ENCODE measurements at places on chromosomes 7 and 10.

GRCh38 chr7:16171928-16172327 is 249.4 kb downstream of the CRPPA start:
- no peak for DNase-seq

- no peak for DNase-seq
These were observed 158.1 kb downstream of the CTNNA3 start for GRCh38 chr10:67537906-67538305.

GRCh38 chr10:14191871-14192270 is 138.9 kb downstream of the FRMD4A start:
- no peak for DNase-seq

DNA sequence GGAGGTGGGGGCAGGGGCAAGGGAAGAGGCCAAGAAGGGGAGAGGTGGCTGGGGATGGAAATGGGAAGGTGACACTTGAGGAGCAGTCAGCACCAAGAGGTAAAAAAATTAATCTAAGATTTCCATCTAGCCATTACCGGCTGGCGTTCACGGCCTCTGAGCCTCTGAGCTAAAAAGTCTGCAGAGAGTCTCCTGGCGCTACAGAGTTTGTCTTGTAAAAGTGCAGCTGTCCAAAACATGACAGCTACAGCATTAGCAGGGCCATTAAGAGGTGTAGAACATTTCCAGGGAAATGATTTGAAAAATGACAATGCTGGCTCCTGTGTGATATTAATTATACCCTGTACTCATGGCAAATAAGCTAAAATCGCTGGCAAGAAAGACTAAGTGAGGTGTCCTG is 167.6 kb downstream of the LRMDA start:
- no peak for DNase-seq

DNA sequence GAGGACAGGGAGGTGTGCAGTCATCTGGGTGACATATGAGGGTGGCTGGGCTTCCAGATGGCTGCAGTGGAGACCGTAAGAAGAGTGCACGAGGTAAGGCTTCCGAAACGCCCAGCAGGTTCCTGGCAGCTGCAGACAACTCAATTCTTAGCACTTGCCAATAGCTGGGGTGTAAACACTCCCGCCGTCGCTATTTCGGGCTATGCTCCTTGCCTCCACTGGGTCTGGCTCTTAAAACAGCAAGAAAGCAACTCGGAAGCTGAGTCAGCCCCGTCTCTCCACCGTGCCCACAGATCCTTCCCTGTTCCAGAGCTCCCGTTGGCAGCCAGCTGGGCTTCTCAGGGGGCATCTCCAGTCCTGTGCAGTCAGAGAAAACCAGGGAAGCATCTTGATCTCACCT is 6.1 kb upstream of the PDGFA start:
- DNase-seq: no peak

GRCh38 chr7:43303740-43304241 is 191.3 kb downstream of the HECW1 start:
- peak; percentile 71 for DNase-seq

GRCh38 chr7:27972276-27972675 is 208.3 kb downstream of the JAZF1 start:
- peak; percentile 10 for DNase-seq

- no peak for DNase-seq
These were observed 80.8 kb upstream of the RHOBTB1 start for GRCh38 chr10:61024856-61025201.

DNA sequence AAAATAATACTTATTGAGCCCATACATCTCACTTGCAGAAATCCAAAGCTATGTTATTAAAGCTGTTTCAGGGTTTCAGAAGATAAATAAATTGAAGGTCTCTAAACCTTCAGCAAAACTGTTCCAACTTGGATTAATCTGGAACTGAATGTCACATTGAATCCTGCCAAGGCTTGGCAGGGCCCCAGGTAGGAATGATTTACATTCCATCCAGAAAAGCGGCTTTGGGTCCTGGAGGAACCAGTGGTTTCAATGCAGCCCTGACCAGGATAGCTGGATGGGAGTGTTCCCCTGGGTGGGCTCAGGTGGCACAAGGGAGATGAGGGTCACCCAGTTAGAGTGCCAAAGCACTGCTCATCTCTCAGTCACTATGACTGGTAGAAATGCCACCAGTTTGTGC is 37.0 kb upstream of the TMEM72 start:
- no peak for DNase-seq

- DNase-seq: no peak
These were observed 36.3 kb upstream of the TCF7L2 start for GRCh38 chr10:112913661-112914287.

GRCh38 chr7:8051373-8051772 is 82.8 kb downstream of the GLCCI1 start:
- DNase-seq: no peak

GRCh38 chr7:83441-83840 is 108.9 kb upstream of the FAM20C start:
- no peak for DNase-seq

DNA sequence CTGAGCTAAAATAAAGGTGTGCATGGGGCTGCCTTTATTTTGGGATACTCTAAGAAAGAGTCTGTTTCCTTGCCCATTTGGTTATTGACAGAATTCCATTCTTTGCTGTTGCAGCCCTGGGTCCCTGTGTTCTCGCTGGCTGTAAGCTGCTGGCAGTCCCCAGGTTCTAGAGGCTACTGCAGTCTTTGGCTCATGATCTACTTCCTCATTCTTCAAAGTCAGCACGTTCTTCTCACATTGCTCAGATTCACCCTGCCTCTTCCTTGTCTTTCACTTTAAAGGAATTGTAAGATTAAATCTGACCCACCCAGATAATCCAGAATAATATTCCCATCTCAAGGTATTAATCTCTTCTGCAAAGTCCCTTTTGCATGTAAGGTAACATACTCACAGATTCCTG is 620.3 kb downstream of the CCSER2 start:
- DNase-seq: no peak

DNA sequence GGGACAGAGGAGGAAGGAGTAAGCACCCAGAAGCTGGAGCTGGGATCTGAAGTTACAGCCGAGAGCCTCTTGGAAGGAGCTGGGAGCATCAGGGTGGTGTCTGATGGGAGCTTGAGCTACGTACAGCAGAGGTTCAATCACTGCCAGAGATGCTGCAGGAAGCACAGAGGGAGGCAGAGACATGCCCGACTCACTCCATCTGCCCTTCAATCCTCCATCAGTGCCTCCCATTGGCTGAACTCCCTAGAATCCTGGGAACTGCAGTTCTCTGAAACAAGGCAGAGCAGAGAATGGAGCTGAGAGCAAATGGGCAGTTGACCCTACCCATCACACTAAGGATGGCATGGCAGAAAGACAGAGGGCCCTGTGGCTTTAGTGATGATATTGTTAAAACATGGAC is 40.0 kb upstream of the CTBP2 start:
- DNase-seq: no peak

- DNase-seq: no peak
These were observed 241.9 kb downstream of the FOXP2 start for GRCh38 chr7:114656466-114656865.

DNA sequence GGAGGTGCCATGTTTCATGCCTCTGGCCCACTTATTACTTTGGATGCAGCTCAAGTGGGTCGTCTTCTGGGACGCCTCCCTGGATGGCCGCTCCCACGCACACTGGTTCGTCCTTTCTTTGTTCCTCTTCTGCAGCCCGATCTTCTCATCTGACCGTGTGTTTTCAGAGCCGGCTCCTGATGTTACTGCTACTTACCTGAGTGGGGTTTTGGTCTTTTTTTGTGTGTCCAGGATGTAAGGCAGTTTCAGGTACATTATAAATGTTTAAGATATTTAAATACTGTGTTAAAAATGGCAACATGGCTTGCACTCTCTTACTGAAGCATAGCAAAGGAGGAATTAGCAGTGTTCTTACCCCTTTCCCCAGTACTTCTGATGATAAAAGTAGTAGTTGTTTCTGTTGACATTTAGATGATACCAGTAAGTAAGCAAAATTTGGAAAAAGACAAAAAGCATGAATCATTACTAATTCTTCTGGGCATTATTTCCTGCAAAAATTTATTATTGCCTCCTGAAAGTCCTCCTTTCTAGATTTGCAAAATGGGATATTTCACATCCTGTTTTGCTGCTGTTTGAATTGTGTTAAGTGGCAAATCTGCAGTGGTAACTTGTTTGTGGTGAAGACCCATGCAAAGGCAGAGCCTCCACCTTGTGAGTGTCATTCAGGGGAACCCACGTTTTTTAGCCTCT is 59.4 kb downstream of the SHH start:
- no peak for DNase-seq

DNA sequence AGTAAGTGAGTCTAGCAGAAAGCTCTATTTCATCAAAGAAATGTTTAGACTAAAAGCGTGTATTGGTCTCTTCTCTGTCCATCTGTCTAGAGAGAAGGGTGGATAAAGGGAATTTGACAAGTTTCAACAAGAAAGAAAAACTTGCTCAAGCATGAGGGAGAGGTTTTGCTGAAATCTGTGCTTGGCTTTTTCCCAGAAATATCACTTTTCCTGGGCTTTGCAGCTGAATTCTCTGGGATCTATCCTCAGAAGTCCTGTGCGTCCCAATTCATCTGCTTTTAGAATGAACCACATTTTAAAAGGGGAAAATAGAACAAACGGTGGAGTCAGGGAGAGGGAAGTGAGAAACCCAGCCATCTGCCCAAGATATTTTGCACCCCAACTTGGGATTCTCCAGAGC is 59.6 kb upstream of the CELF2 start:
- DNase-seq: no peak

DNA sequence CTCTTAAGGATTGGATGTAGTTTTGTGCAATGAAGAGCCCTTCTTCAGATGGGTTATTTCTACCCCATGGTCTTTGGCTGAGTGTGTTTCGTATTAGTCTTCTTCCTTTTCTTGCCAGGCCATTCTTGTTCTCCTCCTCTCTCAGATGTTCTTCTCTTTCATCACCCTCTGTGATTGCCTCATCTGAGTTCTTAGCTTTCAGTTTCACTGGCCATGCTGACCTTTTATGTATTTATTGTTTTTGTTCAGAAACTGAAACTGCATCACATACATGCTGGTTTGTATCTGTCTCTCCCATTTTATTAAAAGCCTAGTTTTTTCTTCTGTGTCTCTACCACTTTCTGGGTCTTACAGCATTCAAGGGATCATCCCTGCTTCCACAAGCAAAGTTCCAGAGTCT is 21.7 kb upstream of the PCGF5 start:
- no peak for DNase-seq

- no peak for DNase-seq
These were observed 98.6 kb downstream of the PPP1R9A start for GRCh38 chr7:95006010-95006409.

- DNase-seq: no peak
These were observed 28.1 kb downstream of the OTUD1 start for GRCh38 chr10:23467012-23467411.

DNA sequence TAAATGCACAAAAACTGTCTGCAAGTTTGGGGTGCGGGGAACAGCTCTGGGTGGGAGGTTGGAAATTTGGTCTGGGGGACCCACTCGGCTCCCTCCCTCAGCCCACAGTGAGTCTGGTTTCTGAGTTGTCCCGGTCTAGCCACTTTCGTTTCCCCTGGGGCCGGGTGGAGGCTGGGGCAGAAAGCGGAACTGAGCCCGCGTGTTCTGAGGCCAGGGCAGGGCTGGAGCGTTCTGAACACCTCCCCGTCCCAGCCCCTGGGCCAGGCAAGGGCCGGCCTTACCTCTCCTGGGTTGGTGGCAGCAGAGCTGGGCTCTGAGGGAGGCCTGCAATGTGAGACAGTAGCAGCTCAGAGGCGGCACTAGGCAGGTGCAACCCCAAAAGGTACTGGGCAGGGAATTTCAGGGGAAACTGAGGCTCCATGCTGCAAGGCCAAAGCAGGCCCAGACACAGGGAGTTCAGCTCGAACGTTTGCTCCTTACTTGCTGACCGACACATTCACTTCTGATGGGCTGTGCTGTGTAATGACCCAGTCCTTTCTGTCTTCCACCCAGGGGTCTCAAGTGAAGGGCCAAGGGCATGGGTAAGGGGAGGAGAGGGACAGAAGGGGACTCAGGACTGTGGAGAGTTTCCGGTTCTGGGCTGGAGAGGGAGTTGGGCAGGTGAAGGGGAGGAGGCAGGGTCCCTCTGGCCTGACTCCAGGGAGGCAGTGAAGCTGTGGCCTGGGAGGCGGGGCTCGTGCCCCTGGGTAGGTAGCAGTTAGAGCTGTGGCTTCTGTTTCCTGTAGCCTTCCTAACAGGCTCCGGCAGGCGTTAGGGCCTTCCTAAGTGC is 3.0 kb downstream of the IRF5 start:
- no peak for DNase-seq

GRCh38 chr10:14782691-14783363 is 8.1 kb upstream of the FAM107B start:
- DNase-seq: peak; percentile 4

- no peak for DNase-seq
These were observed 16.4 kb downstream of the NOD1 start for GRCh38 chr7:30462179-30462578.

DNA sequence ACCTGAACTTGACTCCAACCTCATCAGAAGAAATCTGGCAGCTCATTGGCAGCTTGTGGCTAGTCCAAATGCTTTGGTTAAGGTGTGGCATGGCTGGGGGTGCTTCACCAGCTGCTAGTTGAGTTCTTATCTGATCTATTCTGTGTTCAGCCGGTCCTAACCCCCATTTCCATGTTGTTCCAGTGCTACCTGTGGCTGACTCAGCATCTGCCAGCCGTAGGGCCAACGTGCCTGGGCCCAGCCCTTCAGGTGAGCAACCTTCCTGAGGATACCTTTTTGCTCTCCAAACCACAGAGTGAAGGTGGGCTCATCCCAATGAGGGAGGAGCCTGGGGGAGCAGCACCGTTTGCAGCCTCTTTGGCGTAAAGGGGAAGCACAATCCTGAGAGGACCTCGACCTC is 46.8 kb upstream of the C10orf120 start:
- DNase-seq: no peak

GRCh38 chr7:101068401-101068800 is 16.9 kb upstream of the TRIM56 start:
- no peak for DNase-seq

- DNase-seq: no peak
These were observed 13.1 kb downstream of the PHKG1 start for GRCh38 chr7:56079450-56080185.

- DNase-seq: no peak
These were observed 91.7 kb downstream of the CFAP58 start for GRCh38 chr10:104445359-104445758.

GRCh38 chr7:100071018-100071723 is 10.4 kb downstream of the ZNF3 start:
- DNase-seq: no peak

DNA sequence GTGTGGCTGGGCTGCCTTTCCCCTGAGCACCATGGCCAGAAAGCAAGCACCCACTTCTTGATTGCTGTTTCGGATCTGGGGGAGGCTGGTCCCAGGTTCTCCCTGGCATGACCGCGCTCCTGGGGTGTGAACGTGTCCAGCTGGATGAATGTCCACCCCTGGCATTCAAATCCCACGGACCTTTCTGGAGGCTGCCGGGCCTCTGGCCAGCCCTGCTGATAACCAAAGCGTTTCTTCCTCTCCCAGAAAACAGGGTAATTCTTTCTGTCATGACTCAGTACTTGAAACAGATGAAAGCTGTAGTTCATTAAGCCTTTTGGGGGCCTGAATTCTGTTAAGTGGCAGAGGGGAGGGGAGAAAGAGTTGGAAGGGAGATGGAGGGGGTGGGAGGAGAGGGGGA is 73.1 kb upstream of the SAMD8 start:
- no peak for DNase-seq

Measured in stimulated activated CD4-positive, alpha-beta T cell treated with anti-CD3 and anti-CD28 coated beads, Interleukin-2, amount 100 ng/mL, for 24 hours (primary cell).